ENCODE measurements at places on chromosomes 5 and 9. TPM values are rescaled to one million over a fixed set of nuclear protein-coding genes. Genes with fewer than 3 reads are reported as not detected.

DNA sequence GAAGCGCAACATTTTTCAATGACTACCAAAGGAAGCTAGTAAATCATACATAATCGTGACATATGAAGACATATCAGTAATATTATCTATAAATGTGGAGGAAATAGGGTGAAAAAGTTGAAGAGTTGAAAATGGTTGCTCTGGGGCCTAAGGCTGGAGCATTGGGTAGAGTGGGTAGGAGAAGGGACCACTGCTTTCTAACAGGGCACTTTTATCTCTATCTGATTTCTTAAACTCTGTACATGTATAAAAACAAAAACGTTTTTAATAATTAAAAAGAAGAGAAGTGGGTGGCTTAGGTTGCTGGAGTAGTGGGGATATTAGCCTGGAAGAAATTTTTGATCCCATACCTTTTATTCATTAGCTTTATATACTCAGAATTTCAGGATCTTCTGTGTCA is 44.2 kb upstream of the ITGA1 start:
- DNase-seq: no peak

- DNase-seq: no peak
Measured at GRCh38 chr5:123705741-123706140, 193.8 kb downstream of the CSNK1G3 start.

The IL13 gene
- 16.3 TPM for total RNA-seq

GRCh38 chr5:142621227-142621626 is 64.7 kb downstream of the FGF1 start:
- DNase-seq: no peak

DNA sequence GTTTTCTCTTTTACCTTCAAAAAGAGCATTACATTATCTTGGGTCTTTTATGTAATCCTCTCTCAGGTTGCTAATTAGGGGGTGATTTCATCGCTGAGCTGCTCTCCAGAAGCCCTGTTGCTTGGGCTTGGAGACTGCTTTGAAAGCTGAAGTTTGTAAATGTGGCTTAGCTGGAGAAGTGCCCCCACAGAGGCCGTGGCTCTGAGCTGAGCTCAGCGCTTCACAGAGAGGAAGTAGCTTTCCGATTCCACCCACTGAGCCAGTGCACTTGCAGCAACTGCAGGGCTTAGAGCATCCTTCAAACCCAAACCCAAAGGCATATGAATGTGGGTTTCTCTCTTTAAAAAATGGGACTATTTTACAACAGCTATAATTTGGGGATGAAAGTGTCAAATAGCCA is 13.7 kb upstream of the NXNL2 start:
- no peak for DNase-seq

- no peak for DNase-seq
Measured at GRCh38 chr5:31471916-31472315, 60.0 kb downstream of the DROSHA start.

The HTR1A gene
- total RNA-seq: not detected

DNA sequence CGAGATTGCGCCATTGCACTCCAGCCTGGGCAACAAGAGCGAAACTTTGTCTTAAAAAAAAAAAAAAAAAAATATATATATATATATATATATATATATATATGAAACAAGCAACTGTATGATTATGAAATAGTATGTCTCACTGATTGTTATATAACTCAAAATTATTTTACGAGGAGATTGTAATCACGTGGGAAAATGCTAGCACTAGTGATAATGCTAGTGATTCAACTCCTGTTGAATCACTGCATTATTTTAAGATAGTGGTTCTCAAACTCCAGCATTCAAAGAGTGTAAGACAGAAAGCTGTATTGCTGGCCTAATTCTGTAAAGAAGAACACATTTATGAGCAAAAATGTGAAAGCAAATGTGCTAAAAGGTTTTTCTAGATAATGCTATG is 12.4 kb upstream of the PTPN3 start:
- DNase-seq: no peak

DNA sequence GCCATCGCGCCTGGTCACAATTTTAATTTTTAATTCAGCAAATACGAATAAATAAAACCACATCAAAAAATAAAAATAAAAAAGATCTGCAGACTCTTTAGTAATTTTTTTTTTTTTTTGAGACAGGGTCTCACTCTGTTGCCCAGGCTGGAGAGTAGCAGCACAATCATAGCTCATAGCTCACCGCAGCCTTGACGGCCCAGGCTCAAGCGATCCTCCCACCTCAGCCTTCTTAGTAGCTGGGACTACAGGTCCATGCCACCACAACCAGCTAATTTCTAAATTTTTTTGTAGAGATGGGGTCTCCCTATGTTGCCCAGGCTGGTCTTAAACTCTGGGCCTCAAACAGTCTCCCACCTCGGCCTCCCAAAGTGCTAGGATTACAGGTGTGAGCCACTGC is 14.2 kb downstream of the NANS start:
- DNase-seq: no peak

DNA sequence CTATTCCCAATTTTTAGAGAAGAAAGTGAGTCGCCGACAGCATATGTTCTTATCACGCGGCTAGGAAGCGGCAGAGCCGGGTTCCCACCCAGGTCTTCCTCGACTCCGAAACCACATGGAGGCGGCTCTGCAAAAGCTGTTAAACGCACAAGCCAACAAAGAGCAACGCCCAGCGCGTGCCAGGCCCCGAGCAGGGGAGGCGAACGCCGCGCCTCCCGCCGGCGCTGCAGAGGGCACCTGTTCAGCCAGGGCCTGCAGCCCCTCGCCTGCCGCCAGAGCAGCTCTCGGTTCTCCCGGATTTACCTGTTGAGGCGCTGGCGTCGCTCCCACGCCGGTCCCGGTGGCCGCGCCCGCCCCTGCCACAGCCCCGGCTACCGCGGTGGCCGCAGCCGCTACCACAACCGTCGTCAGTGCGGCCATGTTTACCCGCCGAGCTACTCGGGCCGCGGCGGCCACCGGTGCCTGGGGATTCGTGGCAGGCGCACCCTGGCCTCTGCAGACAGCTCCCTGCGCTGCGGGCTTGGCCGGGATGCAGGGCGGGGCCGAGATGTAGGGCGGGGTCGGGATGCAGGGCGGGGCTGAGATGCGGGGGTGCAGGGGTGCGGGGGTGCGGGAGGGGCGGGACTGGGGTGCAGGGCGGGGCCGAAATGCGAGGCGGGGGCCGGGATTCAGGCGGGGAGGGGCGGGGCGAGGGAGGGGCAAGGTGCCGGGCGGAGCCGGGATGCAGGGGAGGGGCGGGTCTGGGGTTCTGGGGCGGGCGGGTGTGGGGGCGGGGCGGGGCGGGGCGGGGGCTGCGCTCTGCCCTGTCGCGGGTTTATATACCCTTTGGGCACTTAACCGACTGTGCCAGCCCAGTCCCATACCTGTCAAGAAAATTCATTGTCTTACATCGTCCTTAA is at the start of gene CCDC112:
TSS of gene CCDC112 (minus strand) at position 531 of the 899 bp plus-strand sequence. CDS start at position 420, 111 bp downstream.
- peak; percentile 70 for DNase-seq

GRCh38 chr5:78718824-78719223 is 70.3 kb upstream of the LHFPL2 start:
- no peak for DNase-seq

GRCh38 chr5:146515473-146516150 is 378 bp downstream of the GPR151 start:
- no peak for DNase-seq

DNA sequence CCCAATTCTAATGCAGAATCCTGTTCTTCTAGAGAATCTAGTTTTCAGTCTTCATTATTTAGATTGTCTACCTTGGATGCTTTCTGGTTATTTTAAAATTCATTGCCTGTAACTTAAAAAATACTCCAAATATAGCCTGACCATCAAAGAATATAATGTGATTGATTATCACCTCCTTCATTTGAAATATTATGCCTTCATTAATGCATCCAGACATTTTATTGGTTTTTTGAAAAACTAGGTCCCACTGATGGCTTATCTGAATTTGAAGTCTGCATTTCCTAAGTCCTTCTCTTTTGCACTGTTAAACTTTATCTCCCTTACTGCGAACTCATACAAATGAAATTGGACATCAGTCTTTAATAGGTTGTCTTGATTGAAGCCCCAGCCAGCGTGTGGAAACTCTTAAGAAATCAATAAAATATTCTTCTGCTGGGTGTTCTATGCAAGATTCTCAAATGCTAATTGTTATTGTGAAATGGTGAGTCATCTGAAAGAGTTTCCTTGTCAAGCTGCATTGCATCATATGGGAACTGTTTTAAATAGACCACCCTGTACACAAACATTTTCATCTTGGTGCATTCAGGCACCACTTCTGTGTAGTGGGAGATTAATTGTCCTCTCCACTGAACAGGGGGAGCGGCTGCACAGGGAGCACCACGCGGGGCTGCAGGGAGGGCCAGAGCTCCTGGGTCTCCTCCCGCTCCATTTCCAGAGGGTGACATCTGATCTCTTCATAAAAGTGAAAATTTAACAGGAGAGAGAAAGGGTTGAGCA is 92.3 kb upstream of the FANCC start:
- no peak for DNase-seq

Data from activated T-cell treated with anti-CD3 and anti-CD28 coated beads, Interleukin-2, amount 50 U/mL, for 72 hours (primary cell).